ENCODE measurements at places on chromosomes 1 and 21.

- no peak for DNase-seq
These were observed 118.7 kb upstream of the KIF26B start for GRCh38 chr1:245036102-245036501.

GRCh38 chr1:40944326-40944725 is 35.2 kb upstream of the CTPS1 start:
- no peak for DNase-seq

GRCh38 chr1:159173320-159173719 is 1.9 kb downstream of the CADM3 start:
- no peak for DNase-seq

- DNase-seq: no peak
These were observed 32.4 kb downstream of the MORN1 start for GRCh38 chr1:2358651-2359640.

DNA sequence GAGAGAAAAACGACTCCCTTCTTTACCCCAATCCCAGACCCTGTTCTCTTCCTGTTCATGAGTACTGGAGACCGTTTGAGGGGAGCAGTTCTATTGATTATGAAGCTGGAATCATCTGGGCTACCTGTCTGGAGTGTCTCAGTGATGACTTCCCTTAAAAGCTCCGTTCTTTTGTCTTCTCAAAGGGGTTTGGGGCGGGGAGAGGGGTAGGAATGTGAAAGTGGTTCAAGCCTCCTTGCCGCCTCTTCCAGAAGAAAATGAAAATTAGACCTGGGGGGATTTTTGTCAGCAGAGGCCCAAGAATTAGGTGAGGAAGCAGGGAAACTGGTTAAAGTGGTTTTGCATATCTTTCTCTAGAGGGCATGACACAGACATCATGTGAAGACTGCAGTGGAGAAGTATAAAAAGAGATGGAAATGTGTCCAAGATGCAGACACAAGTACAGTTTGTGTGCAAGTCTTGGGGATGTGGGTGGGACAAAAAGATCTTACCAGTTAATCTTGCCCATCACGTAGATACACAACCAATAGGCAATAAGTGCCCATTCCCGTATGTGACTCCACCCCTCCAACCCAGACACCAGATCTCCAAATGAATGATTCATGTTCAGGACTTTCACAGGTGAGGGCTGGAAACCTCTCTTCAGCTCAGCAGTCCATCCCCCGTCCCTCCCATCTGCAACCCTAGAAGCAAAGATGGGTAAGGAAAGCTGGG is 470 bp upstream of the MTMR11 start:
- no peak for DNase-seq
